Psoas muscle (tissue), 8 donors: ENCODE measurements at places on chromosomes 6 and 20. TPM values are rescaled to one million over a fixed set of nuclear protein-coding genes. Genes with fewer than 3 reads are reported as not detected.
A peak's percentile ranks its signal among the peaks of the same experiment; 100 is the strongest.

- peaks cover 11% of the 10 kb centered on the region for H3K27me3 ChIP-seq
- DNase-seq = no peak
- H3K4me3 ChIP-seq = no peak overlapping the region
Measured at GRCh38 chr6:28785962-28786679, 137.7 kb downstream of the TRIM27 start.

Gene CGA
- 0.52 TPM for total RNA-seq

GRCh38 chr20:3796477-3797225 lies 541 bp downstream of the CDC25B start:
- DNase-seq = no peak
- H3K27me3 ChIP-seq = no peaks in the 10 kb centered on the region
- H3K4me1 ChIP-seq = peaks cover 6% of the 10 kb centered on the region

Gene RAB44
- not detected for total RNA-seq

DNA sequence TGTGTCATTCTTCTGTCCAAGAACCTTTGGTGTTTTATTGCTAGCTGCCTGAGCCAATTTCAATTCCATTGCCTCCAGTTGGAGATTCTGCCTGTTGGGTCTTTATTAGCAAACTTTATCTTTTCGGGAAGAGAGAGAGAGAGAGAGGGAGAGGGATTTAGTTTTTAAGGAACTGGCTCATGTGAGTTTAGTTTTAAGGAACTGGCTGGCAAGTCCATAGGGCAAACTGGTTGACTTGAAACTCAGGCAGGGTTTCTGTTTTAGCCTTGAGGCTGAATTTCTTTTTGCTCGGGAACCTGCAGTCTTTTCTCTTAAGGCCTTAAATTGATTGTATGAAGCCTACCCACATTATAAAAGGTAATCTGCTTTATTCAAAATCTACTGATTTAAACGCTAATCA lies 23.0 kb downstream of the BCKDHB start:
- peaks cover 15% of the 10 kb centered on the region for H3K4me1 ChIP-seq
- H3K4me3 ChIP-seq = no peak overlapping the region
- no peaks in the 10 kb centered on the region for H3K36me3 ChIP-seq

DNA sequence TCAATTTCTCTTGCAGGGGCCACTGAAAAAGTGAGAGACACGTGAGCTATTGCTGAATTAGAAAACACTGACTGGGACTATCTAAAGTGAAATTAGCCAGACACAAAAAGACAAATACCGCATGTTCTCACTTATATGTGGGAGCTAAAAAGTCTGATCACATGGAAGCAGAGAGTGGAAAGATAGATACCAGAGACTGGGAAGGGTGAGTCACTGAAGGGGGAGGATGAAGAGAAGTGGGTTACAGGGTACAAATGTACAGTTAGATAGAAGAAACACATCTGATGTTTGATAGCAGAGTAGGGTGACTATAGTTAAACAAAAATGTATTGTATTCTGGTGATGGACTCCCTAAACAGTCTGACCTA lies 13.4 kb downstream of the CST3 start:
- DNase-seq = no peak
- no peak overlapping the region for H3K27ac ChIP-seq
- H3K4me1 ChIP-seq = peaks cover 14% of the 10 kb centered on the region

DNA sequence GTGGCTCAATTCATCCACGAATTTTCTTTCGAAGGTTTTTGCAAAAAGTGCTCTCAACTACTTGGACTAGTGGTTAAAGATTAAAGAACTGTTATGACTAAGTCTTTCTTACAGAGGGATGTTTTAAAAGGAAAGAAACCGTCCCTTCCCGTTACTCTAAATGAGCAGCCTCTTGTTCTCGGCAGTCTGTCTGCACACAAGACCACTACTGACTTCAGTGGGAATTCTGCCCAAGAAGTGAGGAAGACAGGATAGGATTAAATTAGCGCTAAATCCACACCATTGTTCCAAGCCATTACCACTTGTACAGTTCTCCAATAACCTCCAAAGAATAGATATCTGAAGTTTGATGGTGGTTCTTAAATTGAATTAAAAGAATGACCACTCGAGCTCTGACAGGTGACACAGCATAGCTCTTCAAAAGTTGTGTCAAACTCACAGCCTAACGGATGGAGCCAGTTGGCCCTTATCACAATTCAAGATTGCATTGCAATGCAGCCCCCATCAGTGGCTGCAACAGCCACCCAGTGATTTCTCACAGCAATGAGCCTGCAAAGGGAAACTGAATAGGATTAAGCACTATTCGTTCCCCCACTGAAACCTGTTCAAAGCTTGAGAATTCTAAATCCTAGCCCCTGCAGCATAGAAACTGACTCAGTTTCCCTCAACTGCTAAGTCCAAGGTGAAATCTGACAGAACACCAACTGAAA lies 1.8 kb downstream of the EPB41L2 start:
- no peak overlapping the region for H3K27ac ChIP-seq
- DNase-seq = no peak
- no peaks in the 10 kb centered on the region for H3K27me3 ChIP-seq
- no peaks in the 10 kb centered on the region for H3K4me1 ChIP-seq
- H3K36me3 ChIP-seq = no peaks in the 10 kb centered on the region
- H3K4me3 ChIP-seq = peak overlapping the region; percentile 91
